Effector CD4-positive, alpha-beta T cell (primary cell): ENCODE measurements at places on chromosomes 7 and 10.

DNA sequence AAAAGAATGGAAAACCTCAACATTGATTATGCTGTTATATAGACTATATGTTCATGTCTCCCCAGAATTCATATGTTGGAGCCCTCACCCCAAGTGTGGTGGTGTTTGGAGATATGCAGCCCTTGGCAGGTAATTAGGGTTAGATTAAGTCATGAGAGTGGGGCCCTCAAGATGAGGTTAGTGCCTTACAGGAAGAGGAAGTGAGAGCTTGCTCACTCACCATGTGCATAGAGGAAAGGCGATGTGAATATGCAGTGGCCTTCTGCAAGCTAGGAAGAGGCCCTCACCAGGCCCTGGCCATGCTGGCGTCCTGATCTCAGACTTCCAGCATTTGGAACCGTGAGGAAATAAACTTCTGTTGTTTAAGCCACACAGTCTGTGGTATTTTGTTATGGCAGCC lies 14.8 kb downstream of the ZNF33A start:
- no peak for DNase-seq

GRCh38 chr7:45239486-45239885 lies 81.9 kb downstream of the RAMP3 start:
- DNase-seq: no peak

DNA sequence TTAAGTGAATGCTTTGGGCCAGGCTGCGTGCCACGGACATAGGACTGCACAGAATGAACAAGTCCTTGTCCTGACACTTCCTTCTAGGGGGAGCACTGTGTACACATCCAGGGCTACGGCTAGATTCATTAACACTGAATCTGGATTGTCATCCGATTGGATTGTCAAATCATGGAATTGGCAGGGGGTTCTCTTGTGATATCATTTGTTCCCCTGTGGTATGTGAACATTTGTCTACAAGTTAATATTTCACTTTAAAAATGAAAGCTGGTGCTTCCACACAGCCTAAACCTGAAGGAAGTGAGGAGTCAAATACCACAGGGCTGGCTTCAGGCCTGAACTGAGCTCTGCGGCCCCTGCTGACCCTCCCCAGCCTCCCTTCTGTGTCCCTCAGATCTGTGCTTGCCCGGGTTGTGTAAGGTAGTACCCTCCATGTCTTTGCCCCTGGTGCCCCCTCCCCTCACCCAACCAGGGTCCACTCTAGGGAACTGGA lies 75.6 kb downstream of the SNX10 start:
- no peak for DNase-seq

DNA sequence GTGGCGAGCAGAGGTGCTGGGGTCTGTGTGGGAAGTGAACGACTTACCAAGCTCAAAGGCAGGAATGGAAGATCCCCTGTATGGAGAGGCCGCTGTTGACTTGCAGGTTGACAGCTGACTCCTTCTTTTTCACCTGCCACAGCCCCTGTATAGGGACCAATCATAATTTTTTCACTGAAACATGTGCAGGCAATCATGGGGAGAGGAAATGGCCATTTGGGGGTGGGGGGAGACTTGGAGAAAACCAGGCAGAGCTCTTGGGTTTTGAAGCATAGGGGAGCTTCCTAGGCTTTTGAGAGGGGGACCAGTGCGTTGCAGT lies 101.4 kb downstream of the WDR37 start:
- no peak for DNase-seq

GRCh38 chr10:38730076-38730475 lies 635.9 kb downstream of the ZNF37A start:
- DNase-seq: no peak

- peak; percentile 54 for DNase-seq
Measured at GRCh38 chr10:6918305-6918704, 338.2 kb upstream of the PRKCQ start.

DNA sequence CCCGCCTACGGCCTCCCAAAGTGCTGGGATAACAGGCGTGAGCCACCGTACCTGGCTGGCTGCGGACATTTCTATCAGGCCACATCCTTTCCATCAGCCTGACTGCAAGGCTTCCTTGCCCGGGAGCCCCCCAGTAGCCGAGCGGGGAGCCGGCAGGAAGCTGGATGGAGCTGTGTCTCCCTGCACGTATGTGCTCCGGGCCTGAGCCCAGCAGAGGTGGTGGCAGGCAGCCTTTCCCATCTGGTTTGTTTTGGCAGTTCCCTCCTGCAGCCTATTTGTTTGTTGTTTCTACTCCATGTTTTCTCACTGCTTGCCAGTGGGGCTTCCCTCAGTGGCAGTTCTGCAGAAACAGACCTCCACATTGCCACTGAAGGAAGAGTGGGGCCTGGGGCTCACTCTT lies 5.4 kb downstream of the POP7 start:
- DNase-seq: no peak

GRCh38 chr7:105769901-105770628 lies 106.3 kb downstream of the ATXN7L1 start:
- no peak for DNase-seq

DNA sequence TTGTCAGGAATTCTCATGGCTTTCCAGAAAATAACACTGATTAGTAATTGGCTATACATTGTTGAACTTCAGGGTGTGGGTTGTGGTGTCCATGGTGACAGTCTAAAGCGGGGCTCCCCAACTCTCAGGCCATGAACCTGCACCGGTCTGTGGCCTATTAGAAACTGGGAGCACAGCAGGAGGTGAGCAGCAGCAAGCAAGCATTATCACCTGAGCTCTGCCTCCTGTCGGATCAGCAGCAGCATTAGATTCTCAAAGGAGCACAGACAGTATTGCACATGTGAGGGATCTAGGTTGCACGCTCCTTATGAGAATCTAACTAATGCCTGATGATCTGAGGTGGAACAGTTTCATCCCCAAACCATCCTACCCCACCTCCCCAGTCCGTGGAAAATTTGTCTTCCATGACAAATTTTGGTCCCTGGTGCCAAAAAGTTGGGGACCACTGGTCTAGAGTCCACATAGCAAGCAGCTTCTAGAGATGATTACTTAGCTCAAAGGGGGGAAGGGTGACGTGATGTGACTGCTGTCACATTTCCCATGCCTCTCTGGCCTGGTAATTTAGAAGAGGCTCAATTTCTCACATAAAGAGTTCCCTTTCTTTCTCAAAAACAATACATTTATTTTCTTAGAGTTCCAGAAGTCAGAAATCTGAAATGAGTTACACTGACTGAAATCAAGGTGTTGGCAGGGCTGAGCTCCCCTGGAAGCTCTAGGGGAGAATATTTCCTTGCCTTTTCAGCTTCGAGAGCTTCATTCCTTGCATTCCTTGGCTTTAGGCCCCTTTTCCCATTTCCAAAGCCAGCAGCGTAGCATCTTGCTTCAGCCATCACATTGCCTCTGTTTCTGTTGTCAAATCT lies 17.6 kb upstream of the FAM221A start:
- DNase-seq: no peak

GRCh38 chr10:79267499-79267898 lies 79.8 kb upstream of the PPIF start:
- no peak for DNase-seq

DNA sequence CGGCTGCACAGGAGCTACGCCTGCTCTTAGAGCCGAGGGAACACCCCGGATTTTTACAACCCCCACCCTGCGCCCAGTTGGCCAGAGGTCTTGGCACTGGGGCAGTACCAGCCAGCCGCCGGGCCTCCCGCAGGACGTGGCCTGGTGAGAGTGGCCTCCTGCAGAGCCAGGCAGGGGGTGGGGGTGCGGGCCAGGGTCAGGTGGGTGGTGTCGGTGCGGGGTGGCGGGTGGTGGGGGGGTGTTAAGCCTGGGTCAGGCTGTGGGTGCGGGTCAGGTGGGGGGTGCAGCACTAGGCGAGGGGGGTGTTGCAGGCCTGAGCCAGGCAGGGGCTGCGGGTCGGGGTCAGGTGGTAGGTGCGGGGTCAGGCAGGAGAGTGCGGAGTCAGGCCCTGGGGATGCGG lies 647 bp downstream of the ECHS1 start:
- no peak for DNase-seq

DNA sequence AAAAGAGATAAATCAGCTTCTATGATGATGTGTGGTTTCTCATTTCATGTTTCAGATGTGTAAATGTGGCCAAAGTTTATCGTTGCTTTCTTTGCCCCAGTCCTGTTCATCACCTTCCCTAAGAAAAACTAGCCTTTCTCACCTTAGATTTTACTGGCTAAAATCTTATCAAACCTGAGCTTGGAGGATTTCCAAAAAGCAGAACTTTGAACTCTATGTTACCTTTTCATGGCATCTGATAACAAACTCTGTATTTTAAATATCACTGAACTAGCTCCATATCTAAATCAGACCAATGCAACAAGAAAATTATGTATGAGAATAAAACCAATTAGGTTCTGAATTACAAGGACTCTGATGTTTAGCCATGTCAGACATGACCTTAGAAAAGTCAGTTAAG lies 323.4 kb upstream of the DGKB start:
- DNase-seq: no peak

GRCh38 chr10:70258216-70258615 lies 25.0 kb upstream of the PPA1 start:
- DNase-seq: no peak

DNA sequence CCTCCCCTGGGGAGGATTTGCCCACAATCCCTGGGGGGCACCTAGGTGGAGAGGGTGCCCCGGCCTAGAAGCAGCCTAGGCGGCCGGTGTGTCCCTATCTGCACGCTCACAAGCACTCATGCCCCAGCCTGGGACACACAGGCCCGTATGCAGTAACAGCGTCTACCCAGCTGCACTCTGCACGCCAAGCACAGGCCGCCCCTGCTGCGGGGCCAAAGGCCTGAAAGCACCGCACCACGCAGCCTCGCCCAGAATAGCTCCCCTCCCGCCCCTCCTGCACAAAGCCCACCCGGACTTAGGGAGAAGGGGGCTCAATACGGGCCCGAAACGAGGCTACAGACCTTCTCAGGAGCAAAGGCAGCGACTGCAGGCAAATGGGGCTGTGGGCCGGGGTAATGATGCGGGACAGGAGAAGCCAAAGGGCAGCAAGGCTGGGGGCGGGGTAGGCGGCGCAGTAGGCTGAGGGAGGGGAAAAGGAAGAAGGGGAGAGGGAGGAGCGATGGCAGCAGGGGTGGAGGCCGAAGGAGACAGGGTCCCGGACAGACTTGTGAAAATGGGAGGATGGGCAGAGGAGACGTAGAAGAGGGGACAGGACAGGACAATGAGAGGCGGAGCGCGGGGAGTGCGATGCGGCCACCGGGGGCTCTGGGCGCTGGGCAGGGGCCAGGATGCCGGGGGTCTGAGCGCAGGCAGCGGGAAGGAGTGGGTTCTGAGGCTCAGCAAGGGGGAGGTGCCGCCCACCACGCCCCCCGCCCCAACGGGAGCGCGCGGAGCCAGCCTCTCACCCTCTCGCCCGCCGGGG lies 544 bp downstream of the GPRIN2 start:
- no peak for DNase-seq

DNA sequence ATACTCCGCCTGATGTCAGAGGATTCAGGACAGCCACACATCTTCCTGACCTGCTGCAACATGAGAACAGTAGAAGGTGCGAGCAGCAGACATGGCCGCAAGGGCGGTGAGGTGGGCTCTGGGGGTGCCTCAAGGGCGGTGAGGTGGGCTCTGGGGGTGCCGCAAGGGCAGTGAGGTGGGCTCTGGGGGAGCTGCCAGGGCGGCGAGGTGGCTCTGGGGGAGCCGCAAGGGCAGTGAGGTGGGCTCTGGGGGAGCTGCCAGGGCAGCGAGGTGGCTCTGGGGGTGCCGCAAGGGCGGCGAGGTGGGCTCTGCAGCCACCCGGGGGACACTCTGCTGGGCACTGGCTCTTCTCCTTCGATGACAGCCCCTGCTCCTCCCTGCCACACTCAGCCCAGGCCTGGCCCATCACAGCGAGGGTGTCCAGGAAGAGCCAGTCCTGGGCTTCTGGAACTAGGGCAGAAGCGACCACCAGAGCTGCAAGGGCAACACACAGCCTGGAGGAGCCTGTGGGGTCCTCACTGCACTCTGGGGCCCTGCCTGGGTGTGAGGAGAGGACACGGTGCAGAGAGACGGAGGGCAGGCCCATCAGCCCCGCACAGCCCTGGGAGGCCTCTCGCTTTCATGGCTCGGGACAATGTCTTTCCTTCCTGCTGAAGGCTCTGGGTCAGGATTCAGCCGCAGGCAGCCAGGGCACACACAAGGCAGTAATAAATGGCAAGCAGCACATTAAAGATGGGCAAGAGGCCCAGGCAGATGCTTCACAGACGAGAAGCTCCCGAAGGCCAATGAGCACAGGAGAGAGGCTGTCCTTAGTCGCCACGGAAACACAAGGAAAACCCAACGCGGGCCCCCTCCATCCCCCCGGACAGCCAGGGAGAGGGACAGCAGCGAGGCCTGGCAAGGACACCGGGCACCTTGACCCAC lies 42.5 kb downstream of the STK32C start:
- DNase-seq: no peak

DNA sequence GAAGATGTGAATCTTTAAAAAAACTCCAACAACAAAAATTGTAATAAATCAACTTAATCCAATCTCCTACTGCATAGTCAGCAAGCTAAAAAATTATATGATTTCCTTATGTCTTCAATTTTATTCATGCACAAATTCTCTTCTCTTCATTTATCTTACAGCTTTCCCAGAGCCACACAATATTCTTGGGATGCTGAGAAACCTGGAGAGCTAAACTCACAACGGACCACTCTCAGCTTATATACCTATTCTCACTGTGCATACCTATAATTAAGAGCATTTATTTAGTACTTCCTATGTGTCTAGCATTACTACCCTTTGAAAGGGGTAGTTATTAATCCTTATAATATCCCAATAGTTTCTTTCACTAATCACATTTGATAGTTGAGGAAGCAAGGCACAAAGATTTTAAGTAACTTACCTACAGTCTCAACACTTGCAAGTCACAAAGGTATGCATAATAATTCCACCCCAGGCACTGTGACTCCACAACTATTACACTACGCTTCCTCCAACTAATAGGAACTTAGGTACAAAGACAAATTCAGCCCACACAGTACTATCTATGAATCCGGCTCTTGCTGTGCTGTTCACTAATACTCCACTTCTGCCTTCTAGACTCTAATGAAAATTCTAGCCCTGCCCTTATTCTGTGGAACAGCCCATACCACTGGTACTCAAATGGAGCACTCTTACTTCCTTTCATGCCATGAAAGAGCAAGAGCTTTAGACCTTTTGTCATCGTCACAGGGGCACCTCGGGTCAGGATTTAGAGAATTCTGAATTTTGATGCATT lies 5.1 kb downstream of the CCDC71L start:
- DNase-seq: no peak

DNA sequence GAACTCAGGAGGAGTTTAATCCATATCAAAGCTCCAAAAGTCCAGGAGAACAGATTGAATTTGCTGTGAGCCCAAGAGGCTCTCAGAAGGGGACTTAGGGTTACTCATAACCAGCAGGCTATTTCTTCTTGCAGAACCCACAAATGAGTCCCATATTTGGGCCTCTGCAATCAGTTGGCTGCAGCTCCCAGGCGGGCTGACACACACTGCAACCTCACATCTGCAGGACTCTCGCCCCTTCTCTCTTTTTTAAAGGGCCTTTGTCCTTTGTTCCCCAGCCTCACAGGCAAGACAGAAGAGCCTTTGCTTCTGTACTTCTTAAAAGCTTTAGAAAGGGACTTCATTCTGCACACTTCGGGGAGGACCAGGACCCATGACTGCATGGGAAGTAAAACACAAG lies 26.7 kb downstream of the CREB3L2 start:
- DNase-seq: no peak

- DNase-seq: no peak
Measured at GRCh38 chr10:63240807-63241206, 107.7 kb downstream of the NRBF2 start.
